ENCODE measurements at places on chromosomes 5 and 9. TPM values are rescaled to one million over a fixed set of nuclear protein-coding genes. Genes with fewer than 3 reads are reported as not detected.

DNA sequence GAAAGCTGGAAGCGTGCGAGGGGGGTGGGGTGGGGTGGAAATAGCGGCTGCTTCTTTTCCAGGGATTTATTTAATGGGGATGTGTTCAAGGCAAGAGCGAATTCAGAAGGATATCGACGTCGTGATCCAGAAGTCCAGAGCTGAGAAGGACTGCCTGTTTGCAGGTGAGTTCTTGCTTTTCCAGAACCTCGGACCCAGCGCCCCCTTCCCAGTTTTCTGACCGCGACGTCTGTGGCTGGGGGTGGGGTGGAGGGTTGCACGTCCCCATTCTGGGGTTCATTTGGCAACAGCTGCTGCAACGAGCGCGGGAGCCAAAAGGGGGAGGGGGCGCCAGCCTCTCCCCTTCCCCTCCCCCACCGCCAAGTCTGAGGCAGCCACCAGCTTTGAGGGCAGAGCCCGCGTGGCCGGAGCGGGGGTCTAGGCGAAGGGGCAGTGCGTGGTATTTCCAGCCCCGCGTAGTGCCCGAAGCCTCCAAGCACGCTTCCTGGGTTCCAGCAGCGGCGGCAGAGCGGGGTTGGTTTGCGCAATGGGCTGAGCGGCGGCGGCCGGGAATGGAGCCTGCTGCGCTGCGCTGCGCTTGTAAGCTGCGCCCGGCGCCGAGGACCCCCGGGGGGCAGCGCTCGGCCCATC, 701 bp downstream of the PARP8 start:
- peak; percentile 10 for DNase-seq

GRCh38 chr5:54320256-54320655, 9.9 kb upstream of the ARL15 start:
- no peak for DNase-seq

DNA sequence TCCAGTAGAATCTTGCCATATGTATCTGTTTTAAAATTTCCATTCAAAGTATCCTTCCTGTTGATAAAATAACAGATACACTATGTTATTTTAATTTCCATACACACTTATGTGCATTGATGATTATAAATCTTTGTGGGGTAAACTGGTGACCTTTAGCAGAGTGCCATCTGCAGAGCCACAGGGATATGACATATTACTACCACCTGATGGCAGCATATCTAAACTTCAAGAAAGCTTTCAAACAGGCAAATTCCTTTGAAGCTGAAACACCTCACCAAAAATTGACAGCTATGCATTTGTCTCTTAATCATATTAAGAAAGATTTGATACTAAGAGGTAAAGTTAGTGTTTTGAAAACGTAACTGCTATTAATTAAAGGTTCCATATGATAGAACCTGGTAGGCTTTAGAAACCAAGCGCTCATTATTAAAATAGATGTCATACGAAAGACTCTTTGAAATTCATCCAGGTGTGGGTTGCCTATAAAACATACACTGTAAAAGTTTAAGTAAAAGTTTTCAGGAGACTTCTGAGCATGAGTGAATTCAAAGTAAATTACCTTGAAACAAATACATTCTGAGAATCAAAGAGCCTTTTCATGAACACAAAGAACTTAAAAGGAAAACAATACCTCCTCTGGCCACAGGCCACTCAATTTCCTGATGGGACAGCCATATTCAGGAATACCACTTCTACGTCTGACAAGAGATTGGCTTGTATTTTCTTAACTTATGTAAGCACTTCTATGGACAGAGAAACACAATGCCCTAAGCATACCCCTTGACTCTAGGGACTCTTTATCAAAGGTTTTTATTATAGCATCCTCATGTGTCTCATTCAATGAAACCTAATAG, 93.3 kb downstream of the KIAA0825 start:
- peak; percentile 58 for DNase-seq

GRCh38 chr5:14077501-14077900, 65.6 kb upstream of the TRIO start:
- DNase-seq, result no peak

DNA sequence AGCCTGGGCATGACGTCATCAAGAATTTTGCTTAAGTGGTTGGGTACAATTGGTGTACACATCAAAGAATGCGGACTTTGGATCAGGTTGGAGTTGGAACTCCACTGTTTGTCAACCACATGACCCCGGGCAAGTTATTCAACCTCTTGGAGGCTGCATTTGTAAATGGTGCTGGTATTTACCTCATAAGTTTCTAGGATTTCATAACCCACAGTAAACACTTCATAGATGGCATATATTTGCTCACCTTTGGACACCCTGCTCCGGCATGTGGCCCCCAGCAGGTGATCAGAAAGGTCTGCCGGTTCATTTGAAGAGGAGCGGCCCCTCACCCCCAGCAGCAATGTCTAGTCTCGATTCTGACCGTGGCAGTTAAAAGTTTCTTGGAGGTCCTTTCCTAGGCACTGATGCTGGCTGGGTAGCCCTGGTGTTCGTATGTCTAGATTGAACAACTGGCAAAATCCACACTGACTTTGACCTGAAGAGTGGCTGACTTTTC, 60.6 kb downstream of the IL6ST start:
- DNase-seq, result no peak

- no peak for DNase-seq
These were observed 41.3 kb downstream of the GARNL3 start for GRCh38 chr9:127305838-127306226.

DNA sequence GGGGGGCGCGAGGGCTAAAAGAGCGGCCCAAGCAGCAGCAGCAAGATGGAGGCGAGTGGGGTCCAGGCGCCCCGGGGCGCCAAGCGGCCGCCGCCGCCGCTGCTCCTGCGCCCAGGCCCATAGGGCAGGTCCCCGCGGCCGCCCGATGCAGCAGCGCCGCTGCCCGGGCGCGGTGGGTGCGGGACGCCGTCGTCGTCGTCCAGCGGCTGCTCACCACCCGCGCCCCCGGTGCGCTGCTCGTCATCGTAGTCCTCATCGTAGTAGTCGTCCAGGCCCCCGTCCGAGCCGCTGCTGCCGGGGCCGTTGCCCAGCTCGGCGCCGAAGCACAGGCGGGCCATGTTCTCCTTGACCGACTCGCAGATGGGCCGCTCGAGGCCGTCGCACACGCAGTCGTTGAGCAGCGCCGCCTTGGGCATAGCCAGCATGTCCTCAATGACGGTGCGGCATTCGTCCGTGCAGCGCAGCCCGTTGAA, 1.5 kb downstream of the GAS1 start:
- no peak for DNase-seq

GRCh38 chr9:114202849-114203248, 47.5 kb downstream of the COL27A1 start:
- DNase-seq, result no peak

DNA sequence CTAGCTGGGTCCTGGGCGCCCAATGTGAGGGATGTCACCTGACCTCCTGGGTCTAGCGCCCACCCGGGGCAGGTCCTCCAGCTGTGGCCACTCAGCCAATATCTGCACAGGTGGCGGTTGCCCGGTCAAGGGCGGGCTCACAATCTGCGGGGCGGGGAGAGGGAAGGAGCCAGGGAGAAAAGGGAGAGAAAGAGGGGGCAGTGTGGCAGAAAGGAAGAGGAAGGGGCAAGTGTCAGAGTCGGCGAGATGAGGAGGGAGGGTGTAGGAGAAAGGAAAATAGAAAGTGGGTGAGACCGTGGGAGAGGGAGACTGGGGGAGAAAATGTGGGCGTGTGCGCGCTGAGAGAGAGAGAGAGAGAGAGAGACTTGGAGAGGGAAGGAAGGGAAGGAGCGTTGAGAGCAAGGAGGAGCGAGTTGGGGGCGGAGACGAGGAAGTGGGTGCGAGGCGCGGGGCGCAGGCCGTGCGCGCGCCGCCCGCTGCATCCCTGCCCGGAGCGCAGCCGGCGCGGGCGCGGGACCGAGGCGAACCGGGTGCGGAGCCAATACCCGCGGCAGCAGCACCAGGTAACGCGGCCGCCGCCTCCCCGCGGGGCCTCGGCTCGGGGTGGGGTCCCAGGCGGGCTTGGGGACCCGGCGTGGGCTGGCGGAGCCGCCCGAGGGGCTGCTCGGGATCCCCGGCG, at the start of gene HRH2:
Gene HRH2 (plus strand): TSS at position 479 of the 679 bp plus-strand sequence. CDS start 25,163 bp downstream, outside the sequence.
- DNase-seq, result no peak

DNA sequence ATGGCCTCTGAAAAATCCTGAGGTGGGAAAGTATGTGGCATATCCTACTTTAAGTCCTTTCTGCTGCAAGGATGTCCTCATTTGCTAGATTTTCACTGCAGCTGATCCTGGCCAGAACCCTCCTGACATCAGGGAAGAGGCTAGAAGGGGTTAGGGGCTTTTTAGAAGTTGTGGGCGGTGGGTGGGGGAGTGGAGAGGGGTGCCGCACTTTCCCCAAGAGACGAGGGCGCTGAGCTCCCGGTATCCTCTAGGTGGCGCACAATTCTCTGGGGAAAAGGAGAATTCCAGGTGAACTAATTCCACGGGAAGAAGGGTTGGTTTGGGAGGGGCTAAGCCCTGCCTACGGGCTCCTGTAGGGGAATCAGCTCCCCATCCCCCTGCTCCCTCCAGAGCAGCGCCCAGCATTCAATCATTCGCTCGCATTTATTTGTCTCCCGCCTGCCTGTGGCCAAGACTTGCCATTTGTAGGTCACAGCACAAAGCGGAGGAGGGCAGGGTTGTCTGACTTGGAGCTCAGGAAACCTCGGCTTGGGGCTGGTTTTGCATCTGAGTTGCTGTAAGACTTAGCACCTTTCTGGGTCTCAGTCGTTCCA, 42.9 kb upstream of the HAND1 start:
- peak; percentile 1 for DNase-seq

GRCh38 chr9:128733256-128733655, 9.3 kb upstream of the ZDHHC12 start:
- DNase-seq, result peak; percentile 47

DNA sequence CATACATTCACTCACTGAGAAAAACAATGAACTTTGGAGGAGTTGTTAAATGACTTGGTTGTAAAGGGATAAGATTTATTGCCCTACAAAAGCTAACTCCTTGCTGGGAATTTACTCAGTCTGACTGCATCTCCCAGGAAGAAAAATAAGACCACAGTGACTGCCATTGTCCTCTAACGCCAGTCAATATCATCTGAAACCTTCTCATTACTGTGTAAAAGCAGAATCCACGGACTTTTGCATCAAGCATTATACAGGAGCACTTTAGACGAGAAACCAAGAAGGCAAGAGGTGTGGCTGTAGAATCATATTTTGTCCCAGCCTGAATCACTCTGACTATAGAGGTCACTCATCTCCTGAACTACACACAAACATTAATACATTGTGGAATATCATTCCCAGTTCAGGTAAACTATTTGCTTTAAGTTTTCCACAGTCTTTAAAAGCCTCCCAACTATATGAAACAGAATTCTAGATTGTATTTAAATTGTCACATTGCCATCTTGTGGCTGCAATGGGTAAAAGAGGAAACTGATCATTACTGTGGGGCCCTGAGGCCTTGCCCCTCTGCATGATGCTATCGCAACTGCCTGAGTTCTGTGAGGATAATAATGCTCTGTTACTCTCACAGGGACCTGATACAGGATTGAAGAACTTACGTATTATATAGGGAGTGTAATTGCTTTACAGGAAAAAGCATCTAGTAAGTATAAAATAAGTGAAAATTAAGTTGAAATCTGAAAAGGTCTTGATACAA, 142.9 kb downstream of the SLCO4C1 start:
- no peak for DNase-seq

- no peak for DNase-seq
These were observed 20.7 kb upstream of the TRIM36 start for GRCh38 chr5:115190388-115190787.

GRCh38 chr9:6672118-6672517, 26.6 kb upstream of the GLDC start:
- DNase-seq, result no peak

- DNase-seq, result no peak
These were observed 97.2 kb downstream of the INVS start for GRCh38 chr9:100196215-100196614.

- no peak for DNase-seq
These were observed 20.6 kb downstream of the ELL2 start for GRCh38 chr5:95940758-95941682.

- DNase-seq, result no peak
These were observed 58.0 kb downstream of the SLC22A5 start for GRCh38 chr5:132427281-132428146.

DNA sequence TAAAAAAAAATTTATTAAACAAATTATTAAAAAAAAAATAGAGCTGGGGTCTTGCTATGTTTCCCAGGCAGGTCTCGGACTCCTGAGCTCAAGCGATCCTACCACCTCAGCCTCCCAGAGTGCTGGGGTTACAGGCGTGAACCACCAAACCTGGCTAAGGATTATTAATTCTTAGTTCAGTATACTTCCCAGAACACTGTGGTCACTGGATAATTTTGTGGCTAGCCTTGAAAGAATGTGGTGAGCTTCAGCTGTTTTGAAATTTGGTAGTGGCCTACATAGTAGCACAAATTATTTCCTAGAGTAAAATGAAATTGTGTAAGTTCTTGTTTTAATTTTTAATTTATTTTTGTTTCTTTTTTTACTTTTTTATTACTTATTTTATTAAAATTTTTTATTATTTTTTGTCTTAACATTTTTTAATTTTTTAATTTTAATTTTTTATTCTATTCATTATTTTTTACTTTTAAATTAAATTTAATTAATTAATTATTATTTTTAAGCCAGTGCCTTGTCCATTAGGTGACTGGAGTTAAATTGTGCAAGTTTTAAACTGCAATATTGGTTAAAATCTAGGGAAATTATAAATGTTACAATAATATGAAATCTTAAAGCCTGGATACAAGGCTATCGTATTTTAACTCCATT, 23.0 kb downstream of the ARRDC3 start:
- DNase-seq, result no peak

DNA sequence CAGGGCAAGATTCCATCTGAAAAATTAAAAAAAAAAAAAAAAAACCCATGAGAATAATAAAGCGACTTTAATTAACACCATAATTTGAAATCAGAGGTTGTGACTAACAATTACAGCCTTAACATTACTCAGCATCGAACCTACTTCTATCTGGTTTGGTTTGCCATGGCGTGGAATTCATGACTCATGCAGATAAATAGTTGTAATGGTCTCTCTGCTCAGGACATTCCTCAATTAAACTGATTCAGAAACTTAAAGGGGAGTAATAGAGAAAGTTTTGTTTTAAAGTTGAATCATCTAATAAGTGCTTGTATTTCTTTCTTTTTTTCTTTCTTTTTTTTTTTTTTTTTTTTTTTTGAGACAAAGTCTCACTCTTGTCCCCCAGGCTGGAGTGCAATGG, 135.5 kb downstream of the SPATA31D1 start:
- DNase-seq, result no peak

GRCh38 chr5:181053488-181054121, 13.5 kb downstream of the BTNL9 start:
- no peak for DNase-seq

DNA sequence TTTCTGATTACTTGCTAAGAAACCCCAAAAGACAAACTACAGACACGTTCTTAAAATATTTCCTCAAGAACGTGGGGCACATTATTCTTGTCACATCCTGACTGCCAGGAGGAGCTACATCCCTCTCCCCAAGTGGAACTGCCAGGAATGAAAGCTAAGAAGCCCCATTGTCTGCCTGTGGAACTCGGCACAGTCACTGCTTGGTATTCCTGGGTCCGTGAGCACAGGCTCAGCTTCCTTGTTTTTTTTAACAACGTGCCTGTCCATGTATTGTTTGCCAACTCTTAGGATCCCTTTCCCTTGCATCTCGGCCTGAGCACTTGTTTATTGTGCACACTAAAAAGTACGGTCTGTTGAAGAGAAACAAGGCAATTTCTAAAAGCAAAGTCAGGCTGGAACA, 47.0 kb upstream of the SELENOP start:
- no peak for DNase-seq

Gene SPATA31A3
- total RNA-seq, result not detected

Gene NFIB
- 147 TPM for total RNA-seq

Gene PTPRD
- 1.8 TPM for total RNA-seq

Gene CPEB4
- total RNA-seq, result 9.5 TPM

Gene OR1L1
- not detected for total RNA-seq

Gene MAMDC4
- 0.64 TPM for total RNA-seq

Gene F12
- total RNA-seq, result 0.89 TPM

Gene RAPGEF6
- 15.8 TPM for total RNA-seq

Gene PPIC
- 66.2 TPM for total RNA-seq
